ENCODE measurements at places on chromosomes 4 and X.

- no peak for DNase-seq
These were observed 424 bp upstream of the ZNF330 start for GRCh38 chr4:141220271-141220670.

GRCh38 chr4:138445098-138445497 lies 202.9 kb upstream of the SLC7A11 start:
- DNase-seq, result peak; percentile 84

GRCh38 chr4:1711571-1712215 lies 426 bp downstream of the SLBP start:
- DNase-seq, result no peak

GRCh38 chrX:39248330-39248729 lies 447.1 kb downstream of the MID1IP1 start:
- DNase-seq, result no peak

DNA sequence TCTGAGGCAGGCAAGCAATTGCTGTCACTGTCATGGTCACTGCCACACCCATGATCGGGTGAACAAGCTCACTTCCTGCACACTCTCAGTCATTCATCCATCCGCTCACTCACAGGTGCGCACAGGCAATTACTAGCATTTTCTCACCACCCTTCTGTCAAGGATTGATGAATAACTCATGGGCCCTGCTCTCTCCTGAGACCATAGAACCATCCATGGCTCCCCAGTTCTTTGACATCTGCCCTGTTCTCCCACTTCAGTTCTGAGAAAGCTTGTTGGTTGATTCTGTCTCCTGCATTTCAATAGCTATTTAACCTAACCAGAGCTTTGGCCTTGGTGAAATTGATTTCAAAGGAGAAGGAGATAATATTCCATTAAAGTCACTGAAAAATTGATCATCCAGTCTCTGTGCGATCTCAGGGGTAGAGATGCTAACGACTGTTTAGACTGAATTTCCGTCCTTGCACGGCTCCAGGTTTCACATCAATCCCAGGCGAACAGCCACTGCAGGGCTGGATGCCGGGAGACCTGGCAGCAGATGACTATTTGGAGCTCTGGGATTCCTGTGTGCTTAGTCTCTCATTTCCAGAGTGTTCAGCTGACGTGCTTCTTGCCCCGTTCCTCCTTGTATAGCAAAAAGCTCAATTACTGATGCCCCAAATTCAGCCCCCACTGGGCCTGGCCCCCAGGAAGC lies 36.9 kb upstream of the ADRA2C start:
- DNase-seq, result no peak

GRCh38 chr4:141011901-141012315 lies 121.4 kb downstream of the RNF150 start:
- DNase-seq, result no peak

Measured in fibroblast of skin of left quadriceps (primary cell).